Vein endothelial cell (primary cell): ENCODE measurements at places on chromosomes 7 and 10. TPM values are rescaled to one million over a fixed set of nuclear protein-coding genes. Genes with fewer than 3 reads are reported as not detected.

The TRPV5 gene
- 0.10 TPM in 1 of 2 replicates, not detected in the other for total RNA-seq

The WIPF3 gene
- total RNA-seq, result 0.10 TPM in 1 of 2 replicates, not detected in the other

The FAS gene
- 8.8 and 18.7 TPM in 2 replicates for total RNA-seq

The C7orf57 gene
- not detected in 2 replicates for total RNA-seq

The DLX6 gene
- not detected in 2 replicates for total RNA-seq

The LRIT1 gene
- total RNA-seq, result not detected in 2 replicates
